ENCODE measurements at places on chromosomes 1 and 21.

DNA sequence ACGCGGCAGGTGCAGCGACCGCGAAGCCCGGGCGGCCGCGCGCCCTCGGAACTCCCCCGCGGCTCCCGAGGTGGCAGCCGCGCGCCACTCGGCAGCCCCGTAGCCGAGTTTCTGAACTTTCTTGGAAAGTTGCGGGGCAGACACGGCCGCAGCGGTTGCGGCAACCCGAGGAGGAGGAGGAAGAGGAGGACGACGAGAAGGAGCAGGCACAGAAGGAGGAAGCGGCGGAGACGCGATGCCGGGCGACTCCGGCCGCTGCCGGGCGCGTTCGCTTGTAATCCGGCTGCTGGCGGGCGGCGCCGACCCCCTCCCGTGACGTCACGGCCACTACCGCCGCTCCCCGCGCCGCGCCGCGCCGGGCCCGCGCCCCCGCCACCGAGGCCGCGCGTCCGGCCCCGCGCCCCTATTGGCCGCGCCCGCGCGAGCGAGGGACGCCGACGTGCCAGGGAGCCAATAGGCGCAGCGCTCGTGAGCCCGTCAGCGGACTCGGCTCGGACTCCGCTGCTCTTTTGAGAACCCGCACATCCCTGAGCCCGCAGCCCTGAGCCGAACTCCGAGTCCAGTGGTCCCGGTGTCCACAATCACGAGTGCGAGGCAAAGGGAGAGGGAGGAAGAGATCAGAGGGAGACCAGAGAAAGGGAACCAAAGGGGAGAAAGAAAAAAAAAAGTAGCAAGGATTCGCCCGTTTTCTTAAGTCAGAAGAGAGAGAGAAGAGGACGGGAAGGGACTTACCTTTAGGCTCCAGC lies 736 bp upstream of the BARHL2 start:
- no peak for DNase-seq

DNA sequence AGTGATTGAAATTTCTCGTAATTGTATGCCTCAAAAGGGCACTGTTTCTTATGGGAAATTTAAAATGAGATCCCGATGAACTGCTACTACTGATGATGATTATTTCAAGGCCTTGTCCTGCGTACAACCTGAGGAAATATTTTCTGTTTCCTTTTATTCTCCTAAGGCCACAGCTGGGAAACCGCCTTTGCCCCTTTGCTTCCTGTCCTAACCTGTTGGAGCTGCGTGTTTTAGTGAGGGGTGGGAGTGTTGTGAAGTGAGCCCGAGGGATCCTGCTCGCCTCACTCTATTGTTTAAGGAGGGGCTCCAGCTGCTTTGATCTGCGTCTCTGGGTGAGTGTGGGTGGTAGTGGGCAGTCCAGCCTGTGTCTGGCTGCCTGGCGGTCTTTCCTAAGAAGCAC lies 14.4 kb downstream of the LAMC2 start:
- DNase-seq: no peak

DNA sequence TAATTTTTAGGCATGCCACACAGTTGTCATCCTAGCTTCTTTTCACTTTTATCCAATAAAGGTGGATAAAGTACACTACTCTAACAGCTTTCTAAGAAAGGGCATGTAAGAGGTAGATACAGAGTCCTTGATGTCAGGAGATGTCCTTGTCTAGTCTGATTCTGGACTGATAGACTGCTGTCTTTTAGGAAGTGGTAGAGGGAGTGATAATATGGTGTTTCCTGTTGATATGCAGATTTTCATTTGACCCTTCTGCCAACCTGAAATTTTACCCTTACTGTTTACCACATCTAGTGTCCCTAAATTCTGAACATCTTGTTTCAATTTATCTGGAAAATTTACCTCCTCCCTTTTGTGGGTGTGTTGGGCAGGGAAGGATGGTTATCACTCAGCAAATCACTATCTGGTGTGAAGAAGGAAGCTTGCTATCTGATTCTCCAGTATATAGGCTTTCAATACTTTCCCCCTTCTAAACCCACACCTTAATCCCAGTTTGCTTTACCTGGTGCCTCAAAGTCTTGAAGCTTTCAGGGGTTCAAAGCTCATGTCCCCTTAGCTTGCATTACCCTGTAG lies 354.9 kb upstream of the SNX7 start:
- no peak for DNase-seq

DNA sequence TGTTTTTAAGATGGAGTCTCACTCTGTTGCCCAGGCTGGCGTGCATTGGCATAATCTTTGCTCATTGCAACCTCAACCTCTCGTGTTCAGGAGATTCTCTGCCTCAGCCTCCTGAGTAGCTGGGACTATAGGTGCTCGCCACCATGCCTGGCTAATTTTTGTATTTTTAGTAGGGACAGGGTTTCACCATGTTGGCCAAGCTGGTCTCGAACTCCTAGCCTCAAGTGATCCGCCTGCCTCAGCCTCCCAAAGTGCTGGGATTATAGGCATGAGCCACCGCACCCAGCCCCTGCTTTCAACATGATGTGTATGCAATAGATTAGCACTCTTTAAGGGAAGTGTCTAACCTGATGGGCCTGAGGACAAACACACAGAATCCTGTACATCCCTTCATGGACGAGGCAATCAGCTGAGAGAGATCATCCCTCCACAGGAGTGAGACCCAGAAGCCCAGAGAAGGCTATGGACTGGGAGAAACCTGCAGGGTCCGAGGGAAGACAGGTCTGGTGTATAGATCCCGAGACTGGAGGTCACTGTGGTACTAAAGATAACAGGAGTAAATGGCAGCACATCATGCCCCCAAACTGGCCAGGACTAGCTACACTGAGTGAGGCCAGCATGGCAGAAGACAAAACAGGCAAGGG lies 5.6 kb upstream of the DEGS1 start:
- no peak for DNase-seq

DNA sequence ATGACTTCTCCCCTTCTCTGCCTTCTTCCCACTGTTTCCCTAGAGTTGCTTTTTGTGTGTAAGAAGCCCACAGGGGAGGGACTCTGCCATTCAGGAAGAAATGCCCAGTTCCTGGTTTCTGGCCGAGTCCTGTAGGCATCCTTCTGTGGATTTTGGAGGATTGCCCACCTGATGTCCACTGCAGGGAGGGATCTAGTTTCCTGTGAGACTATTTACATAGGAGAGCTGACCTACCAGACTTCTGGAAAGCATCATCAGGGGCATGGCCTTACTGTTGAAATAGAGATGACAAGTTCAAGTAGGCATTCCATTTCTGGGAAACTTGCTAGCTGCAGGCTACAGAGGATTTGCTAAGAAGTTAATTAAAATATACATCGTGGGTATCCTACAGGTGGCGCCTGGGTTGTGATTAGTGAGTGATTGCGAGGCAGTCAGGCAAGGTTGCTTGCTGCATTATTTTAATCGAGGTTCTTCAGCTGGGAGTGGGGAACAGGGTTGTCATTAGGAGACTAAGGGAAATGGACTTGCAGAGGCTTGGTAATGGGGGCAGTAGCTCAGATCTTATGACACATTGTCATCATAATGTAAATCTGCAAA lies 148.7 kb downstream of the HHAT start:
- no peak for DNase-seq

- DNase-seq: no peak
These were observed 33.6 kb downstream of the PBX1 start for GRCh38 chr1:164592634-164593033.

GRCh38 chr21:21996891-21997290 lies 998.7 kb downstream of the NCAM2 start:
- DNase-seq: no peak

DNA sequence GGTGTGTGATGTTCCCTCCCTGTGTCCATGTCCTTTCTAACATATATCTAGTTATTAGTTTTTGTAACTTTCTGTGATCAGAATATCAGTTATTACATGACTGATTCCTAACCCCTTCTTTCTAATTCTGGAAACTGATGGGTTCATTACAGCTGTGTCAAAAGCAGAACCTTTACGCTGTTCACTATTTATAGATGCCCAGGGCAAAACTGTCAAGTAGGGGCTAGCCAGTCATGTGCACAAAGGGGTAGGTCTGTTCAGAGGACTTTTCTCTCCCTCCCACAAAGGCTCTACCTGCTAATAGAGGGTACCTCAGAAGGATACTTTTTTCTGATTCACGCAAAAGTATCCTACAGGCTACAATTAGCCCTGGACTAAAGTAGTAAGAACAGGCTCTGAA lies 79.2 kb downstream of the NRDC start:
- no peak for DNase-seq

GRCh38 chr1:166418344-166418933 lies 251.6 kb upstream of the FAM78B start:
- DNase-seq: no peak

DNA sequence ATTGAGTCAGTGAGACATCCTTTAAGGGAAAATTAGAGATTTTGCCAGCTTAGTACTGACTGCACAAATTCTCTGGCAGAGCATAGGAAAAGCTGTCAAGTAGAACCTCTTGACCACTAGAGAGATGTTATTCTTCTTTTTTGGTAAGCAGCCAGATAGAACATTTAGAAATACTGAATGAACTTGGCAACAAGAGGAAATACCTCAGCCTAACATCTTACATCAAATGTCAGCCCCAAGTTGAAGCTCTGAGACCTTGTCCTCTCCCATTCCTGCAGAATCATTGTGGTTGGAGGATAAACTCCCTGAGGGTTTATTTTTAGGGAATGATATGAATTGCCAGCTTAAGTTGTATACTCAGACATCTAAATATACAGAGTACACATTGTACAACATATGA lies 53.5 kb downstream of the MIGA1 start:
- DNase-seq: no peak

DNA sequence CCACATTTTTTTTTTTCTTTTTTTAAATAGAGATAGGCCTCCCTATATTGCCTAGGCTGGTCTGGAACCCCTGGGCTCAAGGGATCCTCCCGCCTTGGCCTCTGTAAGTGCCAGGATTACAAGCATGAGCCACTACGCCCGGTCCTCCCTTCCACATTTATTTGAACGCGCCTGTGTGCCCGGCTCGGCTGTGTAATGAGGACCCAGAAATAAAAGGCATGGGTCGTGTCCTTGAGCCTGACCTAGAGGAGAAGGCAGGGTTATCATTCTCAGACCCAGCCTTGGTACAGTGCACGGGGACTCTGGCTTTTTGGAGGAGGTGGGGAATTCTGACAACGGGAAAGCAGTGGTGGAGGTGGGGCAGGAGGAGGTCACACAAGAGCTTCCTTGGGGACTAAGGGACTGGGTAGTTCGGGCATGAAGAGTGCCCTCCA lies 841 bp downstream of the CENPF start:
- no peak for DNase-seq

- no peak for DNase-seq
These were observed 8.7 kb upstream of the UMODL1 start for GRCh38 chr21:42062236-42063022.

- DNase-seq: no peak
These were observed 81.9 kb downstream of the EPHB2 start for GRCh38 chr1:22792396-22793160.
